ENCODE measurements at places on chromosomes 16 and 17.

- DNase-seq: no peak
These were observed 72.4 kb upstream of the CPHXL start for GRCh38 chr16:75798714-75799113.

- no peak for DNase-seq
These were observed 314.5 kb upstream of the KCNJ16 start for GRCh38 chr17:69760562-69760961.

DNA sequence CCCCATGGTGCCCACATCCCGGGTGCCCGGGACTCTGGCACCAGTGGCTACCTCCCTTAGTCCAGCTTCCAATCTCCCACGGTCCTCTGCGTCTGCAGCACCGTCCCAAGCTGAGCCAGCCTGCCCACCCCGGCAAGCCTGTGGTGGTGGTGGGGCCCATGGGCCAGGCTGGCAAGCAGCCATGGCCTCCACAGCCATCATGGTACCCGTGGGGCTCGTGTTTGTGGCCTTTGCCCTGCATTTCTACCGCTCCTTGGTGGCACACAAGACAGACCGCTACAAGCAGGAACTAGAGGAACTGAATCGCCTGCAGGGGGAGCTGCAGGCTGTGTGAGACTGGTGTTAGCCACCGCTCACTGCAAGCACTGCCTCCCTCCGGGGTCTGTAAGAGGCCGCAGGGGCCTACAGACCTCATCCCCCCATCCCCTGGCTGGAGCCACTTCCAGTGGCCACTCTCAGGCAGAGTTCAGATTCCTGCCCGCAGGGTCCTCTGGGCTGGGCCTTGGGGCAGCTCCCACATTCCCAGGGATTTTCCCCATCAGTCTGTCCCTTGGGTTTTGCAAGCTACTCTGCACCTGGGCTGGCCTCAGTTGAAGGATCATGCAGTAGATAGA lies 3.9 kb upstream of the SETD1A start:
- peak; percentile 85 for DNase-seq

GRCh38 chr16:87559945-87560344 lies 42.4 kb upstream of the JPH3 start:
- peak; percentile 69 for DNase-seq

GRCh38 chr16:83917152-83918120 lies 18.5 kb downstream of the MLYCD start:
- peak; percentile 27 for DNase-seq

DNA sequence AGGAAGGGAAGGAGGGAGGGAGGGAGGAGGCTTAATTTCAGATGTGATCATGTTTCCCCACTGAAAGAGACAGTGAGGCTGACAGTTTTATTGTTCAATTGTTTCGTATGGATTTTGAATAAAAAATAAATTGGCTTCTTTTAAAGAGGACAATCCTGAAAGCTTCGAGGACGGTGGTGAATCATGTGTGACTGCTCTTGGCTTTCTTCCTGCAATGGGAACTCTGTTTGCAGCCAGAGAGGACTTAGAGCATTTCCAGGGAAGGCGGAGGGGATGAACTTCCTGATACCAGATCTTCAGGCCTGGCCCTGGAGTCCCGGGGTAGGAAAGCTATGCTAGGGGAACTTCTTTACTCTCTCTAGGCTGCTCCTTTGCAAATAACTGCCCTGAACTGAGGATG lies 72.8 kb upstream of the C16orf82 start:
- DNase-seq: no peak

- no peak for DNase-seq
These were observed 2.1 kb upstream of the ATP2A1 start for GRCh38 chr16:28876019-28876659.

DNA sequence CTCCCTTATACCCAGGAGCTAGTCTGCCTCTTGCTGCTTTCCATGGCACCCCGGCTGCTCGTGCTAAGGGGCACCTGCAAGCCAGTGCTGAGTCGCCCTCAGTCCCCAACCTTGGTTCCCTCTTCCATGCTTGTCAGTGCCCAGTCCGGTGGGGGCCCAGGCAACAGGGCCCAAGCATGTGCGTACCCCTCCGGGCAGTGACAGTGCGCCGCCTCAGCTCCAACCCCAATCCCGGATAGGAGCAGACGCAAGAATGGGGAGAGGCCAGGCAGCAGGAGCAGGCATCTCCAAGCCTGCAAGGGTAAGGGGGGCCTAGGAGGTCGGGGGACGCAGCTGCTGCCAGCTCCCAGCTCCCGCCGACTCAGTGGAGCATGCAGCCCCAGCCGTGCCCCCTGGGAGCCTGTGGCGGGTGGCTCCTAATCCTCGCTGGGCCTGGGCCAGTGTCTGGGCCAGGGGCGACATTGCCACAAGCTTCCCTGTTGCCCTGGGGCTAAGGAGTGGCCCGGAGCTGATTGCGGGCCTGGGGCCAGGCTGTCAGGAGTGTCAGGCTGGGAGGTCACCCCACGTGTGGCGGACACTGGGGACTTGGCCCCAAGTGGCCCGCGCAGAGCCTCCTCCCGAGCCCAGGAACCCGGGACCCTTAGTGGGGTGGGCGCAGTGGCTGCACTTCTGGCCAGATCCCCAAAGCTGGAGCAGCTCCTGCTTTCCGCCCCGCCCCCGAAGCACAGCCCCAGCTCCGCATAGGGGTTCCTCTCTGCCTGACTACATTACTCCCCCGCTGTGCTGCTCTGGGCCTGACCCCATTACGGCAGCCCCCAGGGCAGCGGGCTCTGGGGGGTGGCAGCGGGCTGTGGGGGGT lies 9.8 kb downstream of the CPD start:
- no peak for DNase-seq

DNA sequence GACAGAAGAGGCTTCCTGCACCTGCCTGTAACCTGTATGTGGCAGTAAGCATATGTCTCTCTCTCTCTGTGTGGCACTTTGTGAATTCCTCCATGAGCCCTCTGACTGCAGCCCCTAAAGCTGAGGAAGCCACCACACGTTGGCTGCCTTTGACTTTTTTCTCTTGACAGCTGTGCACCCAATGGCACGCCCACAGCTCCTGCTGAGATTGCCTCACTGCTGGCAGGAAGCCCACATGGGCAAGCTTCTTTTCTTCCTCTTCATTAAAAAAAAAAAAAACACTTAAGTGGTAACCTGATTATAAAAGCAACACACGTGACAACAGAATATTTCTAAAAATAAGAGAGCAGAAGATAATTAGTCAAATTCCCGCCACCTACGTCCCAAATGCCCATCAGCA lies 34.0 kb upstream of the PIRT start:
- DNase-seq: peak; percentile 53

DNA sequence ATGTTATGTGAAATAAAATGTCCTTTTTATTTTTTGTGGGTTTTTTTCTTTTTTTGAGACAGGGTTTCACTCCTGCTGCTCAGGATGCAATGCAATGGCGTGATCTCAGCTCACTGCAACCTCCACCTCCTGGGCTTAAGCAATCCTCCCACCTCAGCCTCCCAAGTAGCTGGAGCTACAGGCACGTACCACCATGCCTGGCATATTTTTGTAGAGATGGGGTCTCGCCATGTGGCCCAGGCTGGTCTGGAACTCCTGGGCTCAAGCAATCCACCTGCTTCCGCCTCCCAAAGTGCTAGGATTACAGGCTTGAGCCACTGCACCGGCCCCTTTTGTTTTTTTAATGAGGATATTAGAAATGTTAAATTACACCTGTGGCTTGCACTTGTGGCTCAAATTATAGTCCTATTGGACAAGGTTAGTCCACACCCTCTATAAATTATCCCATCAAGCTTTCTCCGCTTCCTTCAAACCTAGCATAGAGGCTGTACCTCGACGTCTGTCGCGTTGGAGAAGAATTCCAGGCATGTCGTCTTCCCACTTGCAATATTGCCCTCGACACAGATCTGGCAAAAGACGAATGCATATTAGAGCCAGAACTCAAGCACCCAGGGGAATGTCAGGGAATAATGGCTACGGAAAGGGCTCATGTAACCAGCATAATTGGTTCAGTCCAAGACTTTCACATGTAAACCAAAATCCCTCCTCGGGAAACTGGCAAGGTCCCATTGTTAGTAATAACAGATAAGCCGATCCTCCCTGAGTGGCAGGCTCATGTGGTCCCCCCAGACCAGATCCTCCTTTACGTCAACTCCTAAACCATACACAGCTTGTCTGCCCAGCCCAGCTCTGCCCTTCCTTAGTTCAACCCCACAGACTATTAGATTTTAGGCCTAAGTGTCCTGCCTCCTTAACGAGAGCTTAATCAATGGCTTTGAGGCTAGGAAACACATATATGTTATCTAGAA lies 8.2 kb downstream of the TK2 start:
- DNase-seq: no peak

DNA sequence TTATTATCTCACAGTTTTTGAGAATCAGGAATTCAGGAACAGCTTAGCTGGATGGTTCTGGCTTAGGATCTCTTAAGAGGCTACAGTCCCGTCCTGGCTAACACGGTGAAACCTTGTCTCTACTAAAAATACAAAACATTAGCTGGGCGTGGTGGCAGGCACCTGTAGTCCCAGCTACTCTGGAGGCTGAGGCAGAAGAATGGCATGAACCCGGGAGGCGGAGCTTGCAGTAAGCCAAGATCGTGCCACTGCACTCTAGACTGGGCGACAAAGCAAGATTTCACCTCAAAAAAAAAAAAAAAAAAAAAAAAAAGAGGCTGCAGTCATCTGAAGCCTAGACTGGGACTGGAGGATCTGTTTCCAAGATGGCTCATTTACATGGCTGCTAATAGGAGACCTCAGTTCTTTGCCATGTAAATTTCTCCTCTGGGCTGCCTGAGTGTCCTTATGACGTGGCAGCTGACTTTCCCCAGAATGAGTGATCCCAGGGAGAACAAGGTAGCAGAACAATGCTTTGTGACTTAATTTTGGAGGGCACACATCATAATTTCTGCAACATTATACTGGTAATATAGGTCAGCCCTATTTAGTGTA lies 95.8 kb upstream of the CORO6 start:
- DNase-seq: no peak

GRCh38 chr16:72111657-72112451 lies 18.2 kb downstream of the DHX38 start:
- DNase-seq: no peak

- no peak for DNase-seq
These were observed 4.8 kb downstream of the CPPED1 start for GRCh38 chr16:12798846-12799245.

DNA sequence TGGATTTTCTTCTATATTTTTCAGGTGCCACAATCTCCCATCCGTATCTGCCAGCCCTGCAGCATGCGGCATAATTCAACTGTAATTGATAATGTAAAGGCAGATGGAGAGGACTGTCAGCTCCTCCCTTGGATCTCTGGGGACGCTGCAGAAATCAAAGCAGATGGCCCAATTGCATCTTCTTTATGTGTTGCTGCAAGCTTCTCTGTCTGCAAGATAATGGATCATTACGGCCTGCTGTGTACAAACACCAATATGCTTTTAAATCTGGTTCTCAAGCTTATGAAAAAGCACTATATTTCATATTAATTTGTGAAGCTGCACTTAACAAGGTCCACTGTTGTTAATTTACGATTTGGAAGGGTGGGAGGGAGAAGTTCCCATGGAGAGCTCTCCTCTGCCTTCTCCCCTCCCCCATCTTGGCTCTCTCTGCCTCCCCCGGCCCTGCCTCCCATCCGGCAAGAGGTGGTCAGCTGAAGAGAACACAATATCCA lies 607.5 kb downstream of the TOX3 start:
- DNase-seq: peak; percentile 89

DNA sequence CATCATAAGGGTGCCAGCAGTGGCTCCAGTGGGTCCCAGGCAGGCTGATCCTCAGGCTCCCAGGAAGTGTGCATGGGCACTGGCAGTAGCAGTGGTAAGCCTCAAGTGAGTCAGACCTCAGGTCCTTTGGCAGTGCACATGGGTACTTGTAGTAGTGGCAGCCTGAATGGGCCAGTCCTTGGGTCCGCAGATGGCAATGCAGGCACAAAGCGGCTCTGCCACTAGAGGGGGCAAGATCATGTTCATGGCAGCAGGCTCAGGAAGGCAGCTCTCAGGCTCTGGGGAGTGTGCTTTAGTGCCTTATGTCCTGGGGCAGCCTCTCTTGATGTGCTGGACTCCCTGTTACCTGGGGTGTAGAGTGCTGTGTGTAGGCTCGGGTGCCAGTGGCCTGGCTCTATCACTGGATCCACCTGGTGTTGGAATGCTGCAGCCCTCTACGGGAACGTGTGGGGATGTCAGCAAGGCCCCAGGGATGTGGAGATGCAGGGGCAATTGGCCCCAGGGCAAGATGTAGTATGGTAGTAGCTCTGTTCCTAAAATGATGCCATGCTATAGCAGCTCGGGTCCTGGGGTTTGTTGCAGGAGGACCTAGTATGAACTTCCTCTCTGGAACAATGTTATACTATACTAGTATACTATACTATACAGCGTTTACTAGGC lies 11.0 kb downstream of the ACSM3 start:
- DNase-seq: no peak

GRCh38 chr16:23670137-23670776 lies 8.4 kb upstream of the PLK1 start:
- DNase-seq: no peak

DNA sequence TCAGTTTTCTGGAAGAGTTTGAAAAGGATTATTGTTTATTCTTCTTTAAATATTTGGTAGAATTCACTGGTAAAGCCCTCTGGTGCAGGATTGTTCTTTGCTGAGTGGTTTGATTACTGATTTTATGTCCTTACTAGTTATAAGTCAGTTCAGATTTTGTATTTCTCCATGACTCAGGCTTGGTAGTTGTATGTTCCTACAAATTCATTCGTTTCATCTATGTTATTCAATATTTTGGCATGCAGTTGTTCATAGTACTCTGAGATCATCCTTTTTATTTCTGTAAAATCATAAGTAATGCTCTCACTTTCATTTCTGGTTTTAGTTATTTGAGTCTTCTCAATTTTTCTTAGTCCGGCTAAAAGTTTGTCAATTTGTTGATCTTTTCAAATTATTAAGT lies 58.1 kb upstream of the CRYM start:
- DNase-seq: no peak

- DNase-seq: no peak
These were observed 10.8 kb upstream of the ITGA3 start for GRCh38 chr17:50045154-50045553.

- no peak for DNase-seq
These were observed 8.8 kb downstream of the SPIRE2 start for GRCh38 chr16:89837014-89837546.

DNA sequence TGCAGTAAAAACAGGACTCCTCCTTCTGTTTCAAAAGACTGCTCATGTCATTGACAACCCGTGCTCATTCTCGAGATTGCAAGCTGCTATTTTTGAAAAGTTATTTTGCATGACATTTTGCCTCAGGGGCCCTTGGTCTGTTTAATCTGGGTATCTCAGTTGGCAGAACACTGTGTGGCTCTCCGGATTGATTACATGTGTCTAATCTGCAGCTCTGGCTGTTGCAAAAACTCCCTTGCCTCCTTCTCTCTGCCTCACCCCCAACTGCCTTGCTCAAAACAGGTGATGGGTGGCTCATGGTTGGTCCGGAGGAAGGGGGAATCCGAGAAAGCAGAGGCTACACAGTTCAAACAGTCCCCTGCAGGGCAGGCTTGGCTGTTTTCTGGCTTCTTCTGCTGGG lies 25.3 kb downstream of the GINS3 start:
- DNase-seq: no peak

DNA sequence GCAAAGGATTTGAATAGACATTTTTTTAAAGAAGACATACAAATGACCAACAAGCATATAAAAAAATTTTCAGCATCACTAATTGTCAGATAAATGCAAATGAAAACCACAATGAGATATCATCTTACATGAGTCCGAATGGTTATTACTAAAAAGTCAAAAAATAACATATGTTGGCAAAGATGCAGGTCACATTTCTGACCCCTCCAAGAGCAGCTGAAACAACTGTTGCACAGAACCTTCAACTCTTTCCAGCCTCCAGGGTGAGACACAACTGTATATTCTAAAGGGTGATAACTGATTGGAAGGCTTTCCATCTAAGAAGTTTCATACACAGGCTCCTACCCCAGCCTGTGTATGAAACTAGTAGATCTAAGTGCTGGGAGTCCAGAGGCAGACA lies 51.9 kb downstream of the SLFN5 start:
- DNase-seq: no peak

GRCh38 chr16:82609140-82609539 lies 17.6 kb upstream of the CDH13 start:
- no peak for DNase-seq

Measured in brain (organoid and tissue), 16 donors.